ENCODE measurements at places on chromosomes 5 and 9.
A peak's percentile ranks its signal among the peaks of the same experiment; 100 is the strongest.

GRCh38 chr9:105452185-105452584 lies 4.4 kb downstream of the FSD1L start:
- no peak for DNase-seq

DNA sequence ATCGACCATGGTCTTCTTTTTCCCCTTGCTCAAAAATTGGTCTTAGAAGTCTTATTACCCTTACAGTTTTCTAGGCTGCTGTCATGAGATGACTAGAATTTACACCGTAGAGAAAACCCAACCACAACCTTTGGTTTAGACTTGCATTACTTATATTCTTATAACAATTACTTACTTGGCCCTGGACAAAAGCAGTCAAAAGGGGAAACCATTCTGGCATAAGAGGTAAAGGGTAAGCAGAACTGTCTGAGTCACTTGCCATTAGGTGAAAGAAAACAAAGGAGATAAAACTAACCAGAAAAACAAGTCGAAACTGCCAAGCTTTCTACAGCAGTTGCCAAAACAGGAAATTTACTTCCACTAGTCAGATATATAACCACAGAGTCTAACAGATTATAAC lies 17.9 kb downstream of the TMEM245 start:
- DNase-seq = no peak

GRCh38 chr9:137744632-137745183 lies 125.9 kb downstream of the EHMT1 start:
- no peak for DNase-seq

- DNase-seq = peak; percentile 43
Observed at GRCh38 chr5:7927466-7928375, 58.8 kb downstream of the MTRR start.

- DNase-seq = no peak
Observed at GRCh38 chr5:137833463-137833862, 34.2 kb upstream of the MYOT start.

GRCh38 chr5:39371367-39371635 lies 7.0 kb upstream of the C9 start:
- no peak for DNase-seq

GRCh38 chr9:85909390-85909789 lies 31.6 kb upstream of the NAA35 start:
- no peak for DNase-seq

GRCh38 chr9:97981846-97982682 lies 1.1 kb upstream of the ANP32B start:
- DNase-seq = peak; percentile 20

DNA sequence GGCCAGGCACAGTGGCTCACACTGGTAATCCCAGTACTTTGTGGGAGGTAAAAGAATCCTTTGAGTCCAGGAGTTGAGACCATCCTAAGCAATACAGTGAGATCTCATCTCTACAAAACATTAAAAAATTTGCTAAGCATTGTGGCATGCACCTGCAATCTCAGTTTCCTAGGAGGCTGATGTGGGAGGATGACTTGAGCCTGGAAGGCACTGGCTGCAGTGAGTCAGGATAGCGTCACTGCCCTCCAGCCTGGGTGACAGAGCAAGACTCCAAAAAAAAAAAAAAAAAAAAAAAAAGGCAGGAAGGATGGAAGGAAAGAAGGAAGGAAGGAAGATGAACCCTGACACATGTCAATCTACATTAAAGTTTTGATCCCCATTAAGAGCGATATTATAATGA lies 1452.2 kb upstream of the ACO1 start:
- no peak for DNase-seq

- no peak for DNase-seq
Observed at GRCh38 chr9:113927277-113927676, 51.2 kb downstream of the ZNF618 start.

DNA sequence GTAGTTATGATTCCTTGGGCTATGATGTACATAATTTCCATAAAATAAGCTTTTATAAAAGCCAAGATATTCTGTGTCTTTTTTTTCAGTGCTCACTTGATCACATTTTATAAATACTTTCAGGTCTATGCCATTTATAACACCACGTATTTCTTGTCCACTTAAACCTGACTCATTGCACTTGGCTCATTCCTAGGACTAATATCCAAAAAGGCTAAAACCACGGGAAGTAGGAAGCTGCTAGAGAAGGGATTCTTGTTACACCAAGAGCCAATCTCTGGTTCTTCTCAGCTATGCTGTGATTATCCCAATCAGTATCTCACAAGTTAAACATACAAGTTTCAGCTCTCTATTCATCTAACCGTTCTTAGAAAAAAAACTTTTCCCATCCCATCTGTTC lies 80.4 kb upstream of the CDH6 start:
- DNase-seq = no peak

- no peak for DNase-seq
Observed at GRCh38 chr9:20997503-20998076, 33.9 kb downstream of the HACD4 start.

GRCh38 chr5:135557076-135557838 lies 21.5 kb upstream of the NEUROG1 start:
- DNase-seq = no peak

DNA sequence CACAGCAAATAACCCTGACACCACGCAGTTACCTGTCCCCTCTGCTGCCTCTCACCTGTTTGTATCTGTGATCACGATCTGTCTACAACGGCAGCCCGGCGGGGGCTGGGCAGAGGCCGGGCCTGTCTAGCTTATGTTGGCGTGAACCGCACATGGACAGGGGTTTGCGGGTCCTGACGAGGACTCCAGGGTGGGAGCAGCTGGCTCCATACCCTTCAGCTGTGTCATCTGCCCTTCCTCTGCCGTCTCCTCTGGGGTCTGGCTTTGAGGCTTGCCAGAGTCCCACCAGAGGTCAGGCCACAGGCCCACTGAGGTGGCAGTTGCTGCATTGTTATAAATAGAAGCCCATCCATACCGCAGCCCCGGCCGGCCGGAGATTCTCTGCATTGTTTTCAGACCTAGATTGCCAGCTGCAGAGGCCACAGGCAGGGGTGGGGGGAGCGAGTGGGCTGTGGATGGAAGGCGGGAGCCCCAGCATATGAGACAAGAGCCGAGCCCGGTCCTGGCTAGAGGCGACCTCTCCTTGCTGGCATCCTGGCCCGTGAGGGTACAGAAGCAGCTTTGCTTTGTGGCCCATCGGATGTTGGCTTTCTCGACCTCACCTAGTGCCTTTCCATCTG lies 37.8 kb downstream of the FAM78A start:
- no peak for DNase-seq

GRCh38 chr9:107261106-107261505 lies 22.0 kb upstream of the RAD23B start:
- no peak for DNase-seq

GRCh38 chr5:66174338-66174737 lies 30.2 kb downstream of the SREK1 start:
- DNase-seq = no peak

DNA sequence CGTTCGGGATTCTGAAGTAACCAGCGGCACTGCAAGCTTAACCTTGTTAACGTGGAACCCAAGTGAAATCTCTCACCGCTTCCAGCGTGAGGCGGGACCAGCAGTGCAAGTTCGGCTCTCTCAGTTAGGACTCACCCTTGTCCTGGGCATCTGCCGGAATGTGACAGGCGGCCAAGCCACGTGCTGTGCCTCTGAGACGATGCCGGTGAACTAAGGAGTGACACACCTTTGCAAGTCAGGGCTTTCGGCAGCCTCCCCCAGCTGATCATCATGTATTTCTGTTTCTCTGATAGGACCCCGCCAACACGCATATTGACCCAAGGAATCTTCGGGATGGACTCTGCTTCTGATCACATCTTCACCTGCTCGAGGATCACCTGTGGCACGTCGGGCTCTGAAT lies 415.0 kb upstream of the IRX1 start:
- DNase-seq = no peak

GRCh38 chr5:1122511-1123294 lies 10.8 kb upstream of the SLC12A7 start:
- no peak for DNase-seq

DNA sequence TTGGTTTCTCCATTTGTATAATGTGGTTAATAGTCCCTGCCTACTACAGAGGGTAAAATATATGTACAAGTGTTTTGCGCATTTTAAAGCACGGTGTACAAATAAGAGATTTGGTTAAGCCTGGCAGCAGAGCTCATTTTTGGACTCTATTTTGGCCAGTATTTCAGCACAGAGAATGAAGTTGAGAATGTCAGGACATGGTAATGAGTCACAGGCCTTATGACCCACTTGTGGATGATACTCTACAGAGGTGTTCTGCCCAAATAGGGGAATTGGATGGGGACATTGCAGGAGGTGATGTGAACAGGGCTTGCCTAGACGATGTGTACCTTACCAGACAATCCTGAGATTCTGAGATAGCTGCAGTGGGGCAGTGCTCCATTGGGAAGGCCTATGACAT lies 50.6 kb downstream of the MELK start:
- no peak for DNase-seq

DNA sequence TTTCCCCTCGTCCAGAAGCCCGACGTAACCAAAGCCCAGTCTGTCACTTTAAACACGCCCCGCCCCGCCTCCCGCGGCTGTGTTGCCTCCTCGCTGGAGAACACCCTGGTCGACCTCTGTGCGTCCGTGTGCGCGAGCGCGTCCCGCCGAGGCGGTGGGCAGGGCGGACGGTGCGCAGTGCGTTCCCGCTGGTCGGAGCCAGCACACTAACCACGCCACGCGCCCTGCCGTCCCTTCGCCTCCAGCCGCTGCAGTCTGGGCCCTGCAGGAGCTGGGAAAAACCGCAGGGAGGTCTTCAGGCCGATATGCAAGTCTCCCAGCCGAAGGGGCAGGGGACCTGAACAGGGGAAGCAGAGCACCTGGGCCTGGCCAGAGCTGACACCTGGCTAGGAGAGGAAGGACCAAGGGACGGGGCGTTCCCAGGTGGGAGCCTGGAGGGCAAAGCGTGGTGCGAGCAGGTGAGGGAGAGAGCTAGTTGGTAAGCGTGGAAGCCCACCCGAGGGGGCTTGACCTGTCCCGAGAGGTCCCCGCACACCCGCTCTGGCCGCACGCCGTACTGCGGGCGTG lies 1.3 kb upstream of the PHPT1 start:
- peak; percentile 96 for DNase-seq

DNA sequence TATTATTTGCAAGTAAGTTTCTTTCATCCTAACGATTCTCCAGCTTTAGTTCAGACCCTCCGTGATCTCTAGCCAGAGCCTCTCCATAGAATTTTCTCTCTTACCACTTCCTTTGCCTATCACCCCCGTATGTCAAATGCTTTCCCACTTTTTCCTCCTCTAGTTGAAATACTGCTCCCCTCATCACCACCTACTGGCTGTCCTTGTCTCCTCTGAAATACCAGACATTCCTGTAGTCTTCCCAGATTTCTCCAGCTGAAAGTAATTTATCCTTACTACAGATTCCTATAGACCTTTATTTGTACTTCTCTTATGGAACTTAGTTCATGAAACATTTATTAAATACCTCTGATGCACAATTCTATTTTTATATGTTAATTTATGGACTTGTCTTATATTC lies 36.0 kb upstream of the GLIPR2 start:
- DNase-seq = no peak

Measured in HuH-7.5 (cell line).